ENCODE measurements at places on chromosomes 5 and 9. TPM values are rescaled to one million over a fixed set of nuclear protein-coding genes. Genes with fewer than 3 reads are reported as not detected.

IL9 gene
- not detected for total RNA-seq

AFAP1L1 gene
- 44.1 TPM for total RNA-seq

FOXD4L4 gene
- total RNA-seq = 0.19 TPM

SLC36A3 gene
- total RNA-seq = not detected

TMEM174 gene
- total RNA-seq = not detected

FBP1 gene
- total RNA-seq = 9.8 TPM

LOX gene
- 29.3 TPM for total RNA-seq

AHRR gene
- total RNA-seq = 2.2 TPM

EFNA5 gene
- 13.0 TPM for total RNA-seq

HBEGF gene
- total RNA-seq = 66.3 TPM

AQP3 gene
- total RNA-seq = 35.1 TPM

PCDHAC2 gene
- total RNA-seq = 3.1 TPM

PHF2 gene
- 24.5 TPM for total RNA-seq

SPZ1 gene
- not detected for total RNA-seq

CCL27 gene
- total RNA-seq = not detected

SLC22A4 gene
- 6.8 TPM for total RNA-seq

NUTM2G gene
- not detected for total RNA-seq

DDX4 gene
- not detected for total RNA-seq

HTR1A gene
- not detected for total RNA-seq

EMB gene
- total RNA-seq = 47.3 TPM

C5orf58 gene
- total RNA-seq = not detected

PCDHB3 gene
- 2.0 TPM for total RNA-seq

SLC2A8 gene
- 18.0 TPM for total RNA-seq

SPATA6L gene
- total RNA-seq = 5.5 TPM

C6 gene
- total RNA-seq = 16.6 TPM

TRAF1 gene
- total RNA-seq = 7.3 TPM

RGS7BP gene
- 4.6 TPM for total RNA-seq

PCDHAC1 gene
- 0.60 TPM for total RNA-seq
